ENCODE measurements at places on chromosomes 13 and 19.
A peak's percentile ranks its signal among the peaks of the same experiment; 100 is the strongest.

- no peak for DNase-seq
These were observed 1.3 kb upstream of the GALP start for GRCh38 chr19:56174550-56174949.

DNA sequence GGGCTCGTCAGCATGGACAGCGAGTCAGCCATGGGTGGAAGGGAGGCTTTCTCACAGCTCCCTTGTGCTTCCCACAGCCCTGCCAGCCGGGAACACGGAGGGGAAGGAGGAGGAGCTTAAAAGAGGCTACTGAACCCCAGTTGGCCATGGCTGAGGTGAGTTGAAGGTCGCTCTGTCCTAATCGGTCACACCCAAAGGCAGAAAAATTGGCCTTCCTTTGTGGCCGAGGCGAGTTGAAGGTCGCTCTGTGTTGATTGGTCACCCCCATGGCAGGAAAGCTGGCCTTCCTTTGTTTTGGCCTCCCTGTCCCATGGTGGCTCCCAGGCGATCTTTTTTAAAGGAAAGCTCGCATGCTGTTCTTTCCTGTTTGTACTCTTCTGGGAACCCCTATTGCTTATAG, 5.1 kb downstream of the ZNF473 start:
- no peak for DNase-seq

DNA sequence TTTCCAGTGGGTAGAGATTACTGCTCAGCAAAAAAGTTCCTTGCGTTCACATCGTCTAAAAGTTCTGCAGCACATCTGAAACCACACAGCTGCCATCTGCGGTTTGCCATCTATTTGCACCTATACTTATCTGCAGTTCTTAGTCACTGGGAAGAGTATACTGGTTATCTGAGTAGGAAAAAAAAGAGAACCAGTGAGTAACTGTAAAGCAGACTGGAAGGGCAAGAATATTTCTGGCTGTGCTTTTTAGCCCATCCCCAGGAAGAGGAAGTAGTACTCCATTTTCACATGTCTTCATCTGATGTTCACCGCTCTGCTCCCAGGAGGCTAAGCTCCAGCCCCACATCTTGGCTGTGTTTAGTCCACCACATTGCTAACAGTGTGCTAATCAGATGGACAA, 35.6 kb downstream of the EFNB2 start:
- DNase-seq, result no peak

GRCh38 chr13:105346141-105346775, 1189.2 kb downstream of the EFNB2 start:
- no peak for DNase-seq

GRCh38 chr13:48491423-48492095, 41.3 kb downstream of the RCBTB2 start:
- no peak for DNase-seq

DNA sequence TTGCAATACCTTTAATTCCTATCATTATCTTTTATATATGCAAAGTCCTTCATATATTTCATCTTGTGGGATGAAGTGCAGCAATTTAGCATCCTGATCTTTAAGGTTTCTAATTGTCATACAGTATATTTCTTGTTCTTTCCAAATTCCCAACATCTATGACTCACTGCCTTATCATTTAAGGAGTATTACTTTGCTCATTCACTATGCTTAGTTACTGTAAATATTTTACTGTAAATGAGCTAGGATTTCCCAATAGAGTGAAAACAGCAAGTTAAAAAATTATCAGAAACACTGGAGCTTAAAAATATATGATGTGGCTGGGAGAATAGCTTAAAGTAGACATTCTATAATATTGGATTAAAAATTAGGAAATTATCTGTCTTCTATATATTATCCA, 69.9 kb downstream of the SLITRK6 start:
- no peak for DNase-seq

- DNase-seq, result no peak
These were observed 271.9 kb upstream of the GPC6 start for GRCh38 chr13:92954746-92955145.

DNA sequence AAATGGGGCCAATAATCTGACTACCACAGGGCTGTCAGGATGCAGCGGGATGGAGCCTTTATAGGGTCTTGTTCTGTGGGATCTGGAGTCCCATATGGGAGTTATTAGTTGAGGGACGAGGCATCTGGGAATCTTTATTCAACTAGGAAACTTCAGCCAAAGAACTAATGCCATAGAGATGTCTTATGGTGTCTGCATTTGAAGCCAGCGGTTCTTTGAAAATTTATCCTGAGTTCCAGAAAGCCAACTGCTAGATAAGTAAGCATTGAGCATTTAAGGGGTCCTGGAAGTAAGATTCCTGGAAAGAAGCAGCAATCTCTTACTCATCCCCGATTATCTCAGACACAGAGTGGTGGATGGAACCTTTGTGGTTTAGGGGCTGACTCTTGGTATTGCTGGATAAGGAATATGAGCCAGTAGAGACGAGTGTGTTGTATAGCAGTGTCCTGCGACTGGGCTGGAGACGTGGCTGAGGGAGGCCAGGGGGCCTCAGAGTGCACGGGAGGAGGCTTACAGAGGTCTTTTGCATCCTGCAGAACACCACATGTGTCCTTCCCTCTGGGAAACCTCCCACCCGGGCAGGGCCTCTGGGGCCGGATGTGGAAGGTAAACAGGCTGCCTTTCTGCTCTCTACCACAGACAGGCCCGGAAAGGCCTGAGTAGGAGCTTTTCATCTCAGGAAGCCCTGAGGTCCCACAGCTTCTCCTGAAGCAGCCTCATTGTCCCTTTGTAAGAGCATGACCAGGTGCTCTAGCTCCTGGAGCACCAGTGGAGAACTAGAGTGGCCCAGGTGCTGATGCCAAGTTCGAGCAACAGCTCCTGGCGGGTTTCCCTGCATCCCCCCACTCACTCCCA, 28.8 kb downstream of the ACTN4 start:
- no peak for DNase-seq

DNA sequence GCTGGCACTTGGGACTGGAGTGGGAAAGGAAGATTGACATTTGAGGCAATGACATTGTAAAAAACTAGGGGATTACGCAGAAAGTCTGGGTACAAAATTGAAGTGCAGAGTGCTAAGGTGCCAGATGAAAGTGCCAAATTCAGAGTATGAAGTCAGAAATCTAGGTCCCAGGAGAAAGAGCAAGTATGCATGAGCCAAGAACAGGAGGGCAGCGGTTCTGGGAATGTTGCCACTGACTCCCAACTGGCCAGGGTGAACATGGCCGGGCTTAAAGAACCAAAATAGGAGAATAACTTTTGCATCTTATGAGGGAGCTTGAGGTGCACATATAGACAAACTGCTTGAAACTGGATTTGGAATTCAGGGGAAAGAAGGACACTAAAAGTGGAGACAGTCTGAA, 495.8 kb upstream of the KLF12 start:
- DNase-seq, result no peak

DNA sequence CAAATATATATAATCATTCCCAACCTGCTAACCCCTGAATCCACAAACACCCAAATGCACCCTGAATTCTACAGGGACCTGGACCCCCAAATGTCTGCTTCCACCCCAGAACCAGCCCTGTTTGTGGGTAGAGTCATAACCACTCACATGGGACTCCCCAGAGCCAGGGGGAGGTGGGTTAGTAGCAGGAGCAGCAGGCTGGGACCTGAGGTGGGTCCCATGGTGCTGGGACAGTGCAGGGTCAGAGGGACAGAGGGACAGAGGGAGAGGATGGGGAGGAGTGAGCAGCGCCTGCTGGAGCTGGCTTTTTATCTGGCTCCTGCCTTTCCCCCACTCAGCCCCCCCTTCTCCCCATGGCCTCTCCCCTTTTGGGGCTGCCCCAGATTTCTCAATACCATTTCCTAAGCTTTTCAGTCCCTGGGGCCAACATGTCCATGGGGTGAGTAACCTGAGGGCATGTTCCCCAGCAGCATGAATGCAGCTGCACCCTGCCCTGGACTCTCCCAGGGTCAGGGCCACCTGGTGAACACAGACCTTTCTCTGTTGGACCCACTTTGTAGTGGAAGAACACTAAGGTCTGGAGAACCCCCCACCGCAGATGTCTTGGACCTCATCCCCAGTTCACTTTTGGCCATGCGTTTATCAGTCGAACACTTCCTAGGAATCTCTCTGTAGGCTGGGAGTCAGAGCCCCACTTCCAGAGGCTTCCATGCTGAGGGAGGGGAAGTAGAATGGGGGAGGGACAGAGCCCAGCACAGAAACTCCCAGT, at the start of gene C3:
TSS of gene C3 (minus strand) at position 282 of the 769 bp plus-strand sequence. CDS start at position 221, 61 bp downstream.
- DNase-seq, result no peak

GRCh38 chr19:5141850-5142724, 173.2 kb downstream of the KDM4B start:
- no peak for DNase-seq

- DNase-seq, result no peak
These were observed 28.6 kb downstream of the ALOX5AP start for GRCh38 chr13:30763786-30764413.

- DNase-seq, result no peak
These were observed 26.7 kb upstream of the RNF113B start for GRCh38 chr13:98203646-98204326.

DNA sequence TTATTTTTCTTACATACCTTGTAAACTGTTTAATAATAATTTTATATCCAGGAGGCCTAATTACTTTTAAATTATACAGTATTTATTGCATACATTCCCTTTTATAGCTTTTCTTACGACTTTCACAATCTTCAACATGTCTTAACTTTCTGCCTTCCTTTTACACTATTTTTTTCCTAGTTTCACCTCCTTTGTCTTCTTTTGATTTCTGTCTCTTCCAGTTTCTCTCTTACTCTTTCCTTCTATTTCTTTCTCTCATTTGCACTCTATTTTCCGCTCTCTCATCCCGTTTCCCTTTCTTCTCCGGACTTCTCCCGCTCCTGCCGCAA, 11.5 kb downstream of the ZNF552 start:
- no peak for DNase-seq

GRCh38 chr13:23637829-23638228, 67.6 kb downstream of the TNFRSF19 start:
- no peak for DNase-seq

DNA sequence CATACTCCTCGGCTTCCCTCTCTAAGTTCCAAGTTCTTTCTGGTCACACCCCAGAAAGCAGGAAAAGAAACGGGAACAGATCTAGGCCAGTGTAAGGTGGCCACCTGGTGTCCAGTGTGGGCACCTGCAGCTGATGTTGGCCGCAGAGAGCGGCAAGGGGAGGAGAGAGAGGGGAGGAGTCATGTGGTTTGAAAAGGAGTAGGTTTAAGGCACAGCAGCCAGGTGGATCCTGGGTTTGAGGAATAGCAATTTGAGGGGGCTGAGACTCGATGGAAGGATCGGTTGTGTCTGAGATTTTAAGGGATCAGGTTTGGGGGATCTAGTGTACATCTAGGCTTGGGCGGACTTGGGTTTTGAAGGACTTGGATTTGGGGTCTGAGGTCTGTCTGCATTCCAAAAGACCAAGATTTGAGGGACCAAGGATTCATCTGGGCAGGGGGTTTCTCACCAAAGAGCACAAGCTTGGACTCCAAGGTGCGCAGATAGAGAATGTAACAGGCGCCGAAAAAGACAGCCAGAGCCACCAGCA, 1.2 kb downstream of the RABAC1 start:
- DNase-seq, result peak; percentile 31

DNA sequence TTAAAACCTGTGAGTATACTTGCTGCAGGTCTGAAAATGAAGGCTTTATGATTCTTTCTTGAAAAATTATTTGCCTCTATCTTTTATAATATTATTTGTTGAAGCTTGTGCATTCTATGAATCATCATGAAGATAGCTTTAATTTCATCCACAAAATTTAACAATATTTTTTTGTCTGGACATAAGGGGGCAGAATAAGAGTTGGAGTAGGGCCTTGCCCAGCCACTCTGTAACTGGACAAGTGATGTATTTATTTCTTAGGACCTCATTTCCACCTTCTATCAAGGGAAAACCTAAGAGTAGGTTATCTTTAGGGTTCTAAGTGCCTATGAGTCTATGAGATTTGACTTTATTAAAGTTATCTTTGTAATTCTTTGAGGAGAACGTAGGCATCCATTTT, 49.9 kb downstream of the N4BP2L1 start:
- no peak for DNase-seq

- no peak for DNase-seq
These were observed 526.2 kb downstream of the UQCRFS1 start for GRCh38 chr19:28686756-28687155.

DNA sequence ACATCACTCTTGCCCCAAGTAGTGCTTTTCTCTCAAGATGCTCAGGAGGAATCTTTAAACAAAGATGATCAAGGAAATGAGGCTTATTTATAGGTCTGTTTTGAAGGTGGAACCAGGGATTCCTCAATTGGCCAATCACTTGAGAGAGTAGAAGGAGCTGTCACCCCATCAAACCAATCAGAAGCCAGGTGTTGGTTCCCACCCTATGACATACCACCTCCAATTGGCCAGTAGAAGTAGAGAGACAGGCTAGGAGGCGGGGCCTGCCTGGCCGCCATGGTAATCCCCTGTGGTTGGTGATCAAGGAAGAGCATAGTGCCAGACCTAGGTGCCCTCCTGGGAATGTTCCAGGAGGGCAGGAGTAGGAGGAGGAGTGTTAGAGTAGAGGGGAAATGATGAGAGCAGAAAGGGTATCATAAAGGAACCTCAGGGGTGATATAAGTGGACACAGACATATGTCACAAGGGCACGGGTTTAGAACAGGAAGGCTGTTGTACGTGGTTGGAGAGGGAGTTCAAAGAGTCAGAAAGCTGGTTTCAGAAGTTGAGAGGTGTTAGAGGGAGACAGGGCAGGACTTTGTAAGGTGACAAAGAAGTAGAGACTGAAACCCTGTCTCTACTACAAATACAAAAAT, 10.5 kb downstream of the PMIS2 start:
- DNase-seq, result no peak

GRCh38 chr19:29690842-29691241, 24.2 kb downstream of the C19orf12 start:
- DNase-seq, result peak; percentile 53

- DNase-seq, result no peak
These were observed 7.3 kb downstream of the SIRT6 start for GRCh38 chr19:4174895-4175668.

DNA sequence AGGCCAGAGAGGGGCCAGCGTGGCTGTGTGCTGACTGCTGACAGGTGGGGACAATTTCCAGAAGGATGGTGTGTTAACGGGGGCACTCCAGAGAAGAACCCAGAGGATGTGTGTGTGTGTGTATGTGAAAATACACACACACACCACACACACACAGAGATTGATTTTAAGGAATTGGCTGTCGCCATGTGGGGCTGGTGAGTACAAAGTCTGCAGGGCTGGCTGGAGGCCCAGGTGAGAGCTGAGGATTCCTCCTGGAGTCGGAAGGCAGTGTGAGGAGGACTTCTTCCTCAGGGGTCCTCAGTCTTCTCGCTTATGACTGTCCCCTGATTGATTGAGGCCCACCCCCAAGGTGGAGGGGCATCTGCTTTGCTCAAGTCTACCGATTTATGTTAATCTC, 7.6 kb upstream of the GJB6 start:
- no peak for DNase-seq

Data from activated naive CD4-positive, alpha-beta T cell treated with anti-CD3 and anti-CD28 coated beads, Interleukin-2, amount 50 U/mL, for 16 hours (primary cell).